ENCODE measurements at places on chromosomes 6 and 20. TPM values are rescaled to one million over a fixed set of nuclear protein-coding genes. Genes with fewer than 3 reads are reported as not detected.

Gene ZNF217
- total RNA-seq, result 24.1 TPM

Gene NRN1
- total RNA-seq, result 47.7 TPM

Gene HCK
- total RNA-seq, result 0.33 TPM

Gene PTPRK
- total RNA-seq, result 142 TPM

Gene ENPP5
- not detected for total RNA-seq

Gene HSPA1L
- total RNA-seq, result 0.98 TPM

Gene HLA-DMB
- total RNA-seq, result 0.96 TPM

Gene ENPP3
- 0.65 TPM for total RNA-seq

Gene TAF11
- 30.4 TPM for total RNA-seq

Gene MAK
- under 0.01 TPM for total RNA-seq

Gene C6orf58
- 0.38 TPM for total RNA-seq

Gene ZBP1
- not detected for total RNA-seq

Gene PRSS35
- total RNA-seq, result not detected

Gene RUNX2
- total RNA-seq, result under 0.01 TPM

Gene ADGRB3
- not detected for total RNA-seq

Gene TSPYL4
- 20.9 TPM for total RNA-seq

Gene CGA
- total RNA-seq, result not detected

Gene GABRR1
- 0.10 TPM for total RNA-seq

Gene ZC2HC1B
- total RNA-seq, result not detected

Gene PRR18
- not detected for total RNA-seq

Gene PRL
- total RNA-seq, result not detected

Gene COMMD7
- 80.0 TPM for total RNA-seq

Gene OR2J3
- under 0.01 TPM for total RNA-seq

Gene SEMG1
- not detected for total RNA-seq

Gene OPN5
- not detected for total RNA-seq

Gene CST4
- not detected for total RNA-seq

Gene OXT
- not detected for total RNA-seq

Gene RIPPLY2
- total RNA-seq, result not detected

Gene SLC24A3
- not detected for total RNA-seq

Gene OVOL2
- not detected for total RNA-seq

Gene RAET1G
- total RNA-seq, result 0.33 TPM

Gene IPCEF1
- 0.96 TPM for total RNA-seq

Gene TFAP2C
- total RNA-seq, result not detected

Gene RAET1E
- total RNA-seq, result 0.29 TPM

Gene LTA
- total RNA-seq, result not detected

Gene HLA-DQB1
- total RNA-seq, result not detected

Gene MMP24
- 0.76 TPM for total RNA-seq

Gene SRSF3
- 438 TPM for total RNA-seq

Gene MYL9
- 7.6 TPM for total RNA-seq

Gene PRRT1
- total RNA-seq, result not detected

Gene TBPL1
- total RNA-seq, result 27.5 TPM

Gene VSTM2L
- total RNA-seq, result 0.29 TPM

Gene COX7A2
- 189 TPM for total RNA-seq

Gene PPIL6
- total RNA-seq, result 0.57 TPM

Gene APMAP
- 75.5 TPM for total RNA-seq

Gene TMEM244
- not detected for total RNA-seq

Gene SPDEF
- not detected for total RNA-seq

Gene NKX2-4
- not detected for total RNA-seq

Gene HAO1
- total RNA-seq, result not detected

Gene DEFB124
- not detected for total RNA-seq

Gene HDGFL1
- total RNA-seq, result not detected

Gene BACH2
- 2.9 TPM for total RNA-seq

Gene MLIP
- total RNA-seq, result 18.7 TPM

Gene PTPRT
- total RNA-seq, result not detected

All from vein endothelial cell (primary cell).